ENCODE measurements at places on chromosomes 7 and 10.

- DNase-seq: no peak
Measured at GRCh38 chr7:154917808-154918160, 85.1 kb downstream of the PAXIP1 start.

DNA sequence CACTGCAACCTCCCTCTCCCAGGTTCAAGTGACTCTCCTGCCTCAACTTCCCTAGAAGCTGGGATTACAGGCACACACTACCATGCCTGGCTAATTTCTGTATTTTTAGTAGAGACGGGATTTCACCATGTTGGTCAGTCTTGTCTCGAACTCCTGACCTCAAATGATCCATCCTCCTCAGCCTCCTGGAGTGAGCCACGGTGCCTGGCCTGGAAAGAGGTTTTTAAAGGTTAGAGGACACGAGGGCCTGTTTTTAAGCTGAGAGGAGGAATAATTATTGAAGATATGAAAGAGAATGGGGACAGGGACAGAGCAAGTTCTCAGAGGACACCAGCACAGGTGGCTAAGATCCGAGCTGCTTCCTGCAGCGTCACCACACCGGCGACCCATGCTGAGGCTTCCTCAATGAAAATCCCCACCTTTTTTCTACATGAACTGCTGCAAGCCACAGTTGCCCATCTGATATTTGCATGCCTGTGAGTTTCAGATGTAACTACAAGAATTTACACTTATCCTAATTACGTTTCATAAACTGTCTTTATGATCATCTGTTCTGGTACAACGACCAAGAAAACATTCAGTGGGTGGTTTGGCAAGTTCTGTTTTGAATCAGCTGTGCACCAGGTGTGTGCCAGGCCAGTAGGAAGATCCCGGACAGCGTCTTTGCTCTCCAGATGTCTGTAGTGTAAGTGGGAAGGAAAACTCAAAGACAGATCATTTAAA is 76.0 kb downstream of the HIP1 start:
- peak; percentile 39 for DNase-seq

GRCh38 chr10:102401735-102402511 is 6.4 kb downstream of the NFKB2 start:
- DNase-seq: no peak

DNA sequence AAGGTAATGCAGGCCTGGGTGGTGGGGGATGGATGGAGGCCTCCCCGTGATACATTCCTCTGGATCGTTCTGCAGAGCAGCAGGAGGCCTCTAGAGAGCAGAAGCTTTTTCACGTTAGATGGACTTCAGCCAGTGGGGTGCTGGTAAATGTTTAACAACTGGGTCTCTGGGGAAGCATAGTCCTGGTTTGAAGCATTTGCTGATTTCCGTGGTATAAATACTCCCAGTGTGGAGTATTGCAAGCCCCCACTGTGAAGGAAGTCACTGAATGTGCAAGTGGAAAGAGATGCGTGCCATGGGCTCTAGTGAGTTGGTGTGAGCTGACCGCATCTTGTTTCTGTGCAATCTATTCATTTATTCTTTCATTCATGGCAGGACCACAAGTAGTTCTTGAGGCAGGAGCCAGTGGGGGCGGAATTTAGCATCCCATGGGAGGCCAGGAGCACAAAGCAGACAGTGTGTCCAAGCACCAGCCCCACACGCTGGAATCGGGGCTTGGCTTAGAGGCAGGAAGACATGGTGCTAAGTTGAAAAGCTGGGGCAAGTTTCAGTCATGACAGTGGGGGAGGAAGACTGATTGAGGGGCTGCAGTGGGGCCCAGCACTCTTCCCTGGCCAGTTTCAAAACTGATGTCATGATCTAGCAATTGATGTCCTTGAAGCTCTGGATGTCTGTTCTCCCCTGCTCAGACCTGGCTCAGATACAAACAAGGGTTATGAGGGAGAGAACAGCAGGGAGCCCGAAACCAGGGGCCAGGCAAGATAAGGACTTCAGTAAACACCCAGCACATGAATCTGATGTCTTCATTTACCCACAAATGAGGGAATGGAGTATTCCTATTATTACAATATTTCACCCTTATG is 280.9 kb upstream of the LYZL1 start:
- DNase-seq: no peak

DNA sequence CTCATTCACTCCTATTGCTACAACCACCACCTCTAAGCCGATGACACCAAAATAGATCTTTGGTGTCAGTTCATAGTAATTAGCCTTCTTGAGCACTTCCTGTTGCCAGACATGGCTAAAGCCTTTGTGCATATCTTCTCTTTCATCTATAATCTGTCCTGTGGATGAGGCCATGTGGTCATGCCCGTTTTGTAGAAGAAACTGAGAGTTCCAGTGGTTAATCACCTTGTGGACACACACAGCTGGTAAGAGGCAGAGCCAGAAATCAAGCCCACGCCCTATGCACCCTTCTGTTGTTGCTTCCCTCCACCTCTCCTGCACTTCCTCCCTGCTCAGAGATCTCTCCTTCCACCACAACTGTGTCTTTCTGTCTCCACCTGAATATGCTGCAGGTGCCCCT is 285.1 kb upstream of the PFKP start:
- no peak for DNase-seq

- no peak for DNase-seq
Measured at GRCh38 chr7:20244334-20245120, 27.3 kb upstream of the MACC1 start.

- DNase-seq: no peak
Measured at GRCh38 chr10:90148116-90148855, 446.9 kb downstream of the KIF20B start.

- no peak for DNase-seq
Measured at GRCh38 chr10:49599546-49599945, 10.6 kb upstream of the SLC18A3 start.

GRCh38 chr7:128937647-128938543 is at the start of gene IRF5:
Gene IRF5 (plus strand): TSS chr7:128937927. CDS start chr7:128942082, 4,155 bp downstream.
- no peak for DNase-seq

- no peak for DNase-seq
Measured at GRCh38 chr10:83166344-83166743, 973.0 kb upstream of the GHITM start.

DNA sequence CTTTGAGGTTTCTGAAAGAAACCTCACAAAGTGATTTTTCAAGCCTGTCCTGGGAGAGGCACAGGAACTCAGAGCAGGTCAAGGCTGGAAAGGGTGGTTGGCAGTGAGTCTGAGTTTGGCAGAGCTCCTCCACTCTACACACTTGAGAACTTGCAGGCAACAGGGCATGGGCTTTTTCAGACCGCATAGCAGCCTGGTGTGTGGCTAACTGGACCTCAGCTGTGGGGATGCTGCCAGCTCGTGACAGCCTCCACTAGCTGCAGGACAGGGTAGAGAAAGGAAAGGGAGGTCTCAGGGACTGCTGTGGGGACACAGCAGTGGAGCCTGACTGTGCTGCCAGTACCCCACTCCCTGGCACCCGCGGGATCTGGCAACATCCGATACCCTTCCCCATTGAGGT is 2.6 kb downstream of the CDHR1 start:
- DNase-seq: no peak

DNA sequence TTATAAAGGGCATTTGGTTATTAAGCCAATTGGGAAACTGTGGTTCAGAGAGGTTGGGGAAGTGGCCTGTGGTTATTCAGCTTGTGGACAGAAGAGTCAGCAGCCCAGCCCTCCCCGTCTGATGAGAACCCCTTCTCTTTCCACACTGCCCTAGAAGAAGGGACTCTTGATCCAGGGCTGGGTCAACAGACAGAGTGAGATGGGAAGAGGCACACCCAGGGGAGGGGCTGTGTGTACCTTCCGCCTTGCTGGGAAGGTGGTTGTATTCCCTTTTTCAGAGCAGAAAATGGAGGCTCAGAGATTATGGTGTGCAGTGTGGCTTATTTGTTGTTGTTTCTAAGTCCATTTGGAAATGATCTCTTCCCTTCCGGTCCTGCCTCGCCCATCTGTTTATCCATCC is 103.4 kb downstream of the GRK5 start:
- DNase-seq: no peak

GRCh38 chr7:159141660-159142059 is 3.0 kb downstream of the VIPR2 start:
- no peak for DNase-seq

DNA sequence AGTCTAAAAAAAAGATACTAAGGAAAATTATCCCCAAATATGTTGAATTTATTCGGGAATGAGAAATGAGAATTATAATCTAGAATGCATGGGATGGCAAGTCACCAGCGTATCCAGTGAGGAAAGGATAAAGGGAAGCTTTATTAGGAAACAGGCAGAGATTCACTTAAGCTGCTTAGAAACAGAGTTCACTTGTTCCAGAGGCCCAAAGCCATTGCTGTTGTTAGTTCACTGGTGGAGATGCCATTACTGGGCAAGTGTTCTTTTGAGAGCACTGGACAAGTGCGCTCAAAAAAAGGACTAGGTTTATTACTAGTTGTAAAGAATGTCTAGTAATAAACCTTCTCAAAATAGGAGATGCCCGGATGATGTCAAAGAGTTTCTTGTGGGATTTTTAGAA is 51.2 kb downstream of the MICU1 start:
- no peak for DNase-seq

GRCh38 chr10:9198611-9199010 is 1144.1 kb downstream of the GATA3 start:
- DNase-seq: no peak

DNA sequence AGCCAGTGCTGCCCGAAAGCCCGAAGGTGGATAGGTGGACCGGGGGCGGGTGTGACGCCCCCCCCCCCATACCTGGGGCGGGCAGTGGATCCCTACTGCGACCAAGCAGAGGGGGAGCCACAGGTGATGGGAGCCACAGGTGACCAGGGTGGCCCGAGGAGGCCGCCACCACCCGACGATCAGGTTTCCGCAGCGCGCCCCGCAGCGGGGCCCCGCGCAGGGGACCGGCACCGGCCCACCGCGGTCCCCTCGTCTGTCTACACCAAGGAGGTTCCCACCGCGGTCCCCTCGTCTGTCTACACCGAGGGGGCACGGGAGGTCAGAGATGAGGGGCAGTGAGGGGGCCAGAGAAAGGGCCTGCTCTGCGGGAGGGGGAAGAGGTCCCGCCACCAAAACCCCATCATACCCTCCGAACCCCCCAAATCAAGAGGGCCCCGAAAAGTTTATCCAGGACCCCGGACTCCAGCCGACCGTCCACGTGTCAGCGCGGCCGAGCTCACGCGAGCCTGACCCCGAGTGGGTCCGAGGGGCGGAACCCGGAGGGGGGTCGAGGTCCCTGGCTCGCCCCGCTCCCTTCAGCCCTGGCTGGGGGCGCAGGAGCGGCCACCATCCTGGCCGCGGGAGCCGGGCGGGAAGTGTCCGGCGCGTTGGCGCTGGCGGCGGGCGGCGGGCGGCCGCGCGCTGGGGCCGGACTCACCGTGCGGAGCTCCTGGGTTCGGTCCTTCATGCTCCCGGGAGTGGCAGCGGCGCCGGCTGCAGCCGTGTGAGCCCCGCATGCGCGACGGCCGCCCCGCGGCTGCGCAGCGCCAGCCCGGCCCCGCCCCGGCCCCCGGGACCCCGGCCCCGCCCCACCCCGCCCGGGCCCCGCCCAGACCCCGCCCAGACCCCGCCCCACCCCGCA is at the start of gene STX1A:
Gene STX1A, minus strand, starts transcription at position 765 of the 901 bp plus-strand sequence. Its CDS starts 38 bp downstream, at position 727.
- DNase-seq: peak; percentile 85

DNA sequence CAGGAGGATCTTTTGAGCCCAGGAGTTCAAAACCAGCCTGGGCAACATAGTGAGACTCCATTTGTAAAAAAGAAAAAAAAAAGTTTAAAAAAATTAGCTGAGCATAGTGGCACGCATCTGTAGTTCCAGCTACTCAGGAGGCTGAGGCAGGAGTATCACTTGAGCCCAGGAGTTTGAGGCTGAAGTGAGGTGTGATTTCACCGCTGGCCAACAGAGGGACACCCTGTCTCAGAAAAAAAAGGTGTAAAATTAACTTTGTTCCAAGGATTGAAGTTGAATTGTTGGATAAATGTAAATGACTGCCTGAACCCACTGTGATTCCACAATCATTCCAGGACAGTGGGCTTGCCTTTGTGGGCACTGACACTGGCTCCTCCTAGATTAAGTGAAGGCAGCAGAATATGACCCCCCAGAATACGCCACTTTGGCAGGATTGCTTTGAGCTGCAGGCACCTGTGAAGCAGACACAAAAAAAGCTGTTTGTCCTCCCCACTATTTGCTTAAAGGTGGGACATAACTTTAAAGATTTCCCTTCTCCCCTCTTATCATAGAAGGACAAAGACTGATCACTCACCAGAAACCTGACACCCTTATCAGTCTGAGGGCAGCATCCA is 57.2 kb upstream of the FOXI2 start:
- DNase-seq: no peak

- DNase-seq: no peak
Measured at GRCh38 chr7:139168479-139168878, 59.0 kb upstream of the ZC3HAV1 start.

DNA sequence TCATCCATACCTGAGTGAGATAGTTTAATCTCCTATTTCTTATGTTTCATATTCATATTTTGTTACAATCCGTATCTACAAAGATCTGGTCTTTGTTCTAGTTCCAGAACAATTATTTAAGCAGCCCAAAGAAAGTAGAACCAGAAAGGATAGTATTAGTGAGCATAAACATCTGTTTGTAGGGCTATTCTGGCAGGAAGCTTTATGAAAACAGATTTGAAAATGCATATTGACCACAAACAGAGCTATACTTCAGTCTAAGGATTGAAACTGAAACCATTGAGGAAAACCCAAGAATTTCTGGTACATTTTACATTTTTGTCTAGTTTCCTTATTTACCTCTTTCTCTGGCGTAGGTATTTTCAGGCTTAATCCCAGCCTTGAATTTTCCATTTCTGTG is 28.1 kb downstream of the LRGUK start:
- no peak for DNase-seq

- no peak for DNase-seq
Measured at GRCh38 chr10:51700228-51700817, 928 bp upstream of the CSTF2T start.

DNA sequence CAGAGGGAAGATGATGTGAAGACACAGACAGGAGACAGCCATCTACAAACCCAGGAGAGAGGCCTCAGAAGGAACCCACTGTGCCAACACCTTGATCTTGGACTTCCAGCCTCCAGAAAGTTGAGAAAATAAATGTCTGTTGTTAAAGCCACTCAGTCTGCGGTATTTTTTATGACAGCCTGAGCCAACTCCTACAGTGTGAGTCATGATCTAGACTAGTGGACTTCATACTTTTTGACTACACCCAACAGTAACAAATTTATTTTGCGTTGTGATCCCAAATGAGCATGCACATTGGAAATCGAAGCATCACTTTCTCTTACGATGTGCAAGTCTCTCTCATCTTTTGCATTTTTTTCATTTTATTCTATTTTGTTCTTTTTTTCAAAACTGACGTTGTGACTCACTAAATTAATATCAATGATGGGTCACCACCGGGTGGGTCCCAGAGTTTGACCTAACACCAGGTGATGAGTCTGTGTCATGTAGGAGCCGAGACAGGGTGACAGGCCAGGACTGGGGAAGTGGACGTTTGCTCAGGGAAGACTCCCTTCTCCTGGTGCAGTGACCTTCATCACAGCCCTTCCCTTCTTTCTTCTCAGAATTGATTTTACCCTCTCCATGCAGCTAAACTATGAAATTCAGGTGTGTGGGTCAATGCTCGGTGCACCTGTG is 28.9 kb downstream of the PHYH start:
- no peak for DNase-seq

DNA sequence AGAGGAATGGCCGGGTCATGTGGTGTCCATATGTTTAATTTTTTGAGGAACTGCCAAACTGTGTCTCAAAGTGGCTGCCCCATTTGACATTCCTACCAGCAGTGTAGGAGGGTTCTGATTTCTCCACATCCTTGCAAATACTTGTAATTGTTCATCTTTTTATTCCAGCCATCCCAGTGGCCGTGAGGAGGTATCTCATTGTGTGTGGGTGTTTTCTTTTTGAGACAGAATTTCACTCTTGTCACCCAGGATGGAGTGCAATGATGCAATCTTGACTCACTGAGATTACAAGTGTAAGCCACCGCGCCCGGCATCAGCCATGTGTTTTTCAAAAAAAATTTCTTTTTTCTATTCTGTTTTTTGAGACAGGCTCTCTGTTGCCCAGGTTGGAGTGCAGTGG is 38.7 kb upstream of the DLG5 start:
- DNase-seq: no peak

All from GM18507 (cell line).